ENCODE measurements at places on chromosomes 7 and 10.

DNA sequence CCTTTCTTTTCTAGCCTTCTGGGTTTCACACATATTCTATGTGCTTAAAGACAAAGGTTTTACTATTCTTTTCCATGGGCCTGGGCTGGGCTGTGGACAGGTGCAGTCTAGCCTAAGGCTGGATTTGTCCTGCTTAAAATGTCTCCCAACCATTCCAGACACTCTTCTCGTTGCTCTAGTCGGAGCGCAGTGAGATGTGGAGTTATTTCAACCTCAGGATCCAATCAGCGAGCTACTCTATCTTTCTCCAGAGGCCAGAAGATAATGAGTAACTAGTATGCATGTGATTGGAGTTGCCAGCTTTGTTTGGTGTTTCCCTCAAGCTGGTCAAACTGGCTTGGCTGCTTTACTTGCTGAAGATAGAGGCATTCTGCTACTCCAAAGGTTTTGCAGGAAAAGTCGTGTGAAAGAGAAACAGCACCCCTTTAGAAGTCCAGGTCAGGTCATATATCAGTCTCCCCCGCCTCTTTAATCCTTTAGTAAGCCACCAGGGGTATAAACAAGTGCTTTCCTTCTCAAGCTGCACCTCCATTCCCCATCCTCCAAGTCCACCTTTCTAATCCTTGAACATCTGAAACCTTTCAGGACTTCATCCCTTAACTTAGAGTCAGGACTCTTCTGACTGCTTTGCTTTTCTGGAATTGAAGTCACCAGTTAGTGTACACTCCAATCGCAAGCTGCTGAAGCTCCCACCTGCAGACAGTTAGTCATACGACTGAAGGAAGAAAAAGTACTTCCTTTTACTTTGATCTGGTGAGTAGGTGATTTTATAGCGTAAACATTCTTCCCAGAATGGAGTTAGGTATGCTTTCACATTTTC lies 78.8 kb downstream of the DNMBP start:
- DNase-seq: no peak

- no peak for DNase-seq
These were observed 38.1 kb downstream of the UBE2H start for GRCh38 chr7:129914536-129915272.

DNA sequence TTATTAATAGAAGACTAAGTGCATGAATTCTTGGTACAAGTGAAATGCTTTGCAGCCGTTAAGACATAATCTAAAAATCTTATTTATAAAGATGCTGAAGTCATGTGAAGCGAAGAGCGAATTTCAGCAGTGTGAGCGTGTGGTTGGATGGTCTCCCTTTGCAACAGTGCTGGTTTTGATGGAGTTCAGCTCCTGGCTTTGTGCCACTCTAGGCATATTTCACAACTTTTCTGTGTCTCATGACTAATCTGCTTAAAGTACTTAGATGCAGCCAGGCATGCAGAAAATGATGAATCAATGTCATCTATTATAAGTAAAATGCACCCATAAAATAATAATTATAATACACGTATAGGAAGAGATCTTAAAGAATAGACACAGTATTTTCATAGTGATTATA lies 107.2 kb upstream of the TCERG1L start:
- DNase-seq: no peak

GRCh38 chr10:74748468-74749031 lies 77.8 kb upstream of the KAT6B start:
- DNase-seq: no peak

- DNase-seq: peak; percentile 94
These were observed 6.1 kb upstream of the VCL start for GRCh38 chr10:73991884-73992245.

- DNase-seq: no peak
These were observed 312.2 kb upstream of the ADARB2 start for GRCh38 chr10:2049560-2049959.

- DNase-seq: no peak
These were observed 7.2 kb downstream of the VAX1 start for GRCh38 chr10:117130862-117131375.

DNA sequence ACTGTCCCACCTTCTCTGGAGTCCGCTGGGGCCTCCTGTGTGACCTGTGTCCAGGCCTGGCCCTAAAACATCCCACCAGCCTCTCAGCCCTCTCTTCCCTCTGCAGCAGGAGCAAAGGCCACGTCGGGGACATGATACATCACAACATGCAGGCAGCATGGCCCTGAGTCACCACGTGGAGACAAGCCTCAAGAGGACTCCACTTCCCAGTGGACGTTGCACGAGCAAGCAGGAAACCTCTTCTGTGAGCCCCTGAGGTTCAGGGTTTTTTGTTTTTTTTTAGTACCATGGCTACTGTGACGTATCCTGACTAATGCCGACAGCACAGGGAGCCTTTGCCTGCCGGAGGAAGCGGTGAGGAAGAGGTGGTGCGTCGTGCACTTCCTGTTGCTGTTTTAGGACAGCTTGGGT lies 165.9 kb downstream of the DNAJB6 start:
- DNase-seq: peak; percentile 82

GRCh38 chr10:52658112-52658511 lies 114.5 kb downstream of the MBL2 start:
- no peak for DNase-seq

- no peak for DNase-seq
These were observed 15.6 kb upstream of the ZNF25 start for GRCh38 chr10:37992083-37992482.

DNA sequence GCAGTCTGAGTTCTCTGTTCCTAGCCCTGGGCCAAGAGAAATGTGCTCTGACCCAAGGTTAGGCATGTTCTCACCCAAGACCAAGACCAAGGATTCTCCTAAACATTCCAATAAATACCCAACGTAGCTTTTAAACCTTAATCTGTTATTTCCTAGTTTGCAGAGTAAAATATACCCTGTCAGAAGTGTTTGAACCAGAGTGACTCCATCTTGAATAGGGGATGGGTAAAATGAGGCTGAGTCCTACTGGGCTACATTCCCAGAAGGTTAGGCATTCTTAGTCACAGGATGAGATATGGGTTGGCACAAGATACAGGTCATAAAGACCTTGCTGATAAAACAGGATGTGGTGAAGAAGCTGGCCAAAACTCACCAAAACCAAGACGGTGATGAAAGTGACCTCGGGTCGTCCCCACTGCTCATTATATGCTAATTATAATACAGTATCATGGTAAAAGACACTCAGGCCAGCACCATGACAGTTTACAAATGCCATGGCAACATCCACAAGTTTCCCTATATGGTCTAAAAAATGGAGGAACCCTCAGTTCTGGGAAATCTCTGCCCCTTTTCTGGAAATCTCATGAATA lies 27.7 kb downstream of the PLXNA4 start:
- DNase-seq: no peak

GRCh38 chr7:132696332-132696731 lies 120.1 kb upstream of the PLXNA4 start:
- no peak for DNase-seq

GRCh38 chr10:110793128-110793812 lies 78.5 kb upstream of the PDCD4 start:
- DNase-seq: no peak

DNA sequence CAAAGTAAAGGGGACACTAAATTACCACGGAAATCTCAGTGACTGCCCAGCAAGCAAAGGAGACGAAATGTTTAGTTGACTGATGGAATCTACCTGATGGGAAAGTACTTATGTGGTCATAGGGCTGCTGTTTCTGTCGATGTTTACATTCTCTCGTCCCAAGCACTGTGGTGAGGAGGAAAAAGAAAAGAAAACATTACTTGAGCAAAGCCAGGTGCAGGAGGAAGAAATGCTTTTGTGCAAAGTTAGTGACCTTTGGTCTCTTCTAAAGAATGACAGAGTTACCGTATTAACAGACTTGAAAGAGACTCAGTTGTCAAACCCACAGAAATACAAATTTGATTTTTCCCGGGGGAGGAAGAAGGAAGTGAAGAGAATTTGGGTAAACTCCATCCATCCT lies 43.3 kb upstream of the FMC1 start:
- no peak for DNase-seq

DNA sequence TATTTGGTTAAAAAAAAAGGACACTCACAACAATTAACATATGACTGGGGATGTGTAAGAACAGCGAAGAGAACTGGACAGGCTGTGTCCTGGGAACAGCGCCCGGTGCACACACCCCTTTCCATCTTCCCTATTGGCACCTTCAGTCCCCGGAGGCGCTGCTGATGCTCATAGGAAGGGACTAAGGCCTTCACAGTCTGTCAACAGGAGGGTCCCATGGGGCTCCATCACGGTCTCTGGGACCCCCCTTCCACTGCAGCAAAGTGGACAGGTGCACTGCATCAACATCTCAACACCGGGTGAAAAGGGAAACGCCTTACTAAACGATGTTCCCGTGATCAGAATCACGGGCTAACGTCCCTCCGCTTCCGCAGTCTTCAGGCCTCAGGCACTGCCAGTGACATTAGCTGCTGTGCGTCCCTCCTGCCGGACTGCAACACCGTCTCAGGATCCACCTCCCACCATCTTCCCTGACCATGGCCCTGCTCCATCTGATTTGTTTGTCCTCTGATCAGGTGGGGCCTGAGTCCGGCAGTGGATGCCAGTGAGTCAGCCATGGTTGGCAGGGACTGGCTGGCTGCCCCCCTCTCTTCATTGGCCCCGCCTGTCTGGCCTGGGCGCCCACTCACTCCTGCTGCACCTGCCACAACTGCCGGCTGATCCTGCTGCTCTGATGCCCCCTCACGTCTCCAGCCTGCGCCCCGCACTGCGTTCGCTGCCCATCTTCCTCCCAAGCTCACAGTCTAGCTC lies 614.7 kb downstream of the DNAJB6 start:
- DNase-seq: no peak

DNA sequence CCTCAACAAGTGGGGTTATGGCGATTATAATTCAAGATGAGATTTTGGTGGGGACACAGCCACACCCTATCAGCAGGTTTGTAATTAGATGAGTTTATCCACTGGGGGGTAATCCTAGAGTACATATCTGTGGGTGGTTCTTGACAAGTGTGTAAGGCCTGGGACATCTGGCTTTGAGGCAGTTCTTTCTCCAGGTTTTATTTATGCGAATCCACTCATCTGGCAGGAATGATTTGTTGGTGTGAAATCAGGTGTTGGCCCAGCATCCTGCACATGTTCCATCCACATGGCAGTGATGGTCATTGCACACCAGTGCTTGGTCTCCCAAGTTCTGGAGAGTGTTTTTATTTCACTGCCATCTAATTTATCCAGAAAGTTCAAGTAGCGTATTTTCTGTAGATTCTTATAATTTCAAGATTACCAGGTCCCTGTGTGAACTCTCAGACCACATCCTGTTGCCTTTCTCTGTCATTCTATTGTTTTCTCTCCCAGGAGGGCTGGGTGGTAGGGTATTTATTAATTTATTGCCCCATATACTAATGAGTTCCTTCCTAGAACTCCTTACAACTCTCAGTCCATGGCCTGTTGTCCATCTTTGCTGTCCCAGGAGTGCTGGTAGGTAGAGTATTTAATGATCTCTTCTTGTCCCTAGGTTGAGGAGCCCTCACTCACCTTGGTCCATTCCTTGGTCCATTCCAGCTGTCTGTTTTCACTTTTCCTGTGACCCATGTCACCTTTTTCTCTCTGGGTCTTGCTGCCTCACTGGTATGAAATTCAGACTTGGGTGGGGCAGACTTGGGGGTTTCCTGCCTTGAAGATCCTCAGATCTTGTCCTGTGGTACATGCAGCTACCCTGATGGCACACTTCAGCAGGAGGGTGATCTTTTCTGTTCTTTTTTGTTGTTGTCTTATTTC lies 10.4 kb downstream of the RALA start:
- DNase-seq: peak; percentile 47

DNA sequence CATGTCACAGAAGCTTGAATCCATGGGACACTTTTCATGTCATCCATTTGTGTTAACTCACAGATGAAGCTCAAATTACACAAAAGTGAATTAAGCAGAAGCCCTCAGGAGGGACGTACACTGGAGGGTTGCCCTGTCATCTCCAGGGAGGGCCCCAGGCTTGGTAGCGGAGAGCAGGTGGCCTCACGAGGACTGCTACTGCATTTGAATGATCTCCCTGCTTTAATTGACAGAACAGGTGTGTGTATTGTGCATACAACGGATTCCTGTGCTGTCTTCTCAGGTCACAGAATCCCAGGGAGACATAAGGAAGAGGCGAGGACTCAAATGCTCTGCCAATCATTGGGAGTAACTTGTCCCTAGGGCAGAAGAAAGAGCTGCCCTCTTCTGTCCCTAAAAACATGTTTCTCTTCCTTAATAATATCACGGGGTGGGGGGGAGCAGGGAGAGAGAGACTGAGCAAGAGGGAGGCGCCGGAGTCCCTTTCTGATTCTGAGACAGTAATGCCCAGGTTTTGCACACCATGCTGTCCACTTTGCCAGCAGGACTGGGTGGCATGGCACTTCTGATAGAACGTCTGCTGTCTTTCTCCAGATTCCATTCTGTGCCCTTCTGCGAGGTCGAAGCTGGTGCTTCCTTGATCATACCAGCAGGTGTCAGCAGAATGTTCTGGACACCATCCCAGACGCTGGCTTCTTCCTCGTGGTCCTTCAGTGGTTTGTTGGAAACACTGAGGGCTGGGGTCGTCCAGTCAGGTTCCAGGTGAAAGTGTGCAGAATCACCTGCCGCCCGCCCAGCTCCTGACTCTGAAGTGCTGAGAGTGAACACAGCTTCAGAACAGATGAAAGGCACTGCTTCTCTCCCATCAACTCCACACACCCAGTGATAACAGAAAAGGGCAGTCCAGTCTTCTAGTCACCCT lies 26.2 kb upstream of the RASGEF1A start:
- DNase-seq: peak; percentile 54

- no peak for DNase-seq
These were observed 125.4 kb downstream of the MAPK8 start for GRCh38 chr10:48431871-48432270.

GRCh38 chr10:100306861-100307260 lies 20.4 kb upstream of the BLOC1S2 start:
- DNase-seq: no peak

- DNase-seq: no peak
These were observed 50.0 kb downstream of the RAB11FIP2 start for GRCh38 chr10:117996709-117997108.

DNA sequence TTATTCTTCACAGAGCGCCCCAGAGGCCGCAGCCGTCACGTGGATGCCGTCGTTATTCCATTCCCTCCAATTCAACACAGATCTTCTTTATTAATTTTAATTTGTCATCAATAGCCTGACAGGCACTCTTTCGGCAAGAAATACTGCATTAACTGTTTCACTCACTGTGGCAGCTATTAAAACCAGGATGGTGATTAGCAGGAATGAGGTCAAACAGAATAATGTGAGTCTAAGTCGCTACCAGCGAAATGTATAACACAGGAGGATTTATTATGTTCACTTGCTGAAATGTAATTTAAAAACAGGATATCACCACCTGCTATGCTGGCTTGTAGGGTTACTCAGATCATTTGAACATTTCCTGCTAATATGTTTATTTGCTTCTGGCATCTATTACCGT lies 74.2 kb upstream of the MGMT start:
- no peak for DNase-seq
